ENCODE measurements at places on chromosomes 7 and 10.

- DNase-seq: no peak
These were observed 13.2 kb upstream of the ABCB5 start for GRCh38 chr7:20602306-20602705.

- DNase-seq: no peak
These were observed 26.0 kb upstream of the BTBD16 start for GRCh38 chr10:122245136-122245535.

DNA sequence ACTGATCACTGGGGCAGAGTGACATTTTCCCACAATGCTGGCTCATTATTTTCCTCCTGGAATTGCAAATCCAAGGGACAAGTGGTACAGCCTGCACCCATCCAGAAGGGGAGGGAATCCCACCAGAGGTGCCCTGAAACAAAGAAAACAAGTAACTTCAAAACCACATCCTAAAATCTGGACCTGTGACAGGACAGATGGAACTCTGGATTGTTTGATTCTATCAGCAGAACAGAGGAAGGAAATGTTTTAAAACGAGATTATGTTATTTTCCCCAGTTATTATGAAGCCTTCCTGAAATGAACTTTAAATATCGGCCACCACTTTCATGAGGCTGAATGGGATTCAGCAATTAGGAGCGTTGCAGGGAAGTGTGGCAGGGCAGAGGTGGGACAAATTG is 62.2 kb upstream of the ECHDC3 start:
- DNase-seq: no peak

DNA sequence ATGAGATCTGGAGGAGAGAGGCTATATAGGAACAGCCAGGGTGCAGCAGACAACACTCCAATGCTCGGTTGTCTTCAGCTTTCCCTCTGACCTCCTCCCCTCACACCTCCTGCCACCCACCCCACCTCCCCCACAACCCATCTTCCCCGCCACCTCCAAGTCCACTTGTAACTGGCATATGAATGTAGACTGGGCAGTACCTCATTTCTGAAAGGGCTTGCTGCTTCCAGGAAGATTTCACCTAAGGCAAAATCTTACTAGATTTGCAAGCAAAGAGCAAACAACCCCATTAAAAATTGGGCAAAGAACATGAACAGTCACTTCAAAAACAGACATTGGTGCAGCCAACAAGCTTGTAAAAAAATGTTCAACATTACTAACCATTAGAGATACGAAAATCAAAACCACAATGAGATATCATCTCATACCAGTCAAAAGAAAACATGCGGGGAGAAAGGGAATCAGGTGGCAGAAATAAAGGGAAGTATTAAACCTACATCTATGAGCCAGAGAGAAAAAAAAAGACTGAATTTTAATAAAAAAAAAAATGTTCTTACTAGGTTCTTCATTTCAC is 164.6 kb upstream of the C1GALT1 start:
- DNase-seq: no peak

GRCh38 chr10:84211566-84211965 is 13.8 kb downstream of the LRIT2 start:
- no peak for DNase-seq

DNA sequence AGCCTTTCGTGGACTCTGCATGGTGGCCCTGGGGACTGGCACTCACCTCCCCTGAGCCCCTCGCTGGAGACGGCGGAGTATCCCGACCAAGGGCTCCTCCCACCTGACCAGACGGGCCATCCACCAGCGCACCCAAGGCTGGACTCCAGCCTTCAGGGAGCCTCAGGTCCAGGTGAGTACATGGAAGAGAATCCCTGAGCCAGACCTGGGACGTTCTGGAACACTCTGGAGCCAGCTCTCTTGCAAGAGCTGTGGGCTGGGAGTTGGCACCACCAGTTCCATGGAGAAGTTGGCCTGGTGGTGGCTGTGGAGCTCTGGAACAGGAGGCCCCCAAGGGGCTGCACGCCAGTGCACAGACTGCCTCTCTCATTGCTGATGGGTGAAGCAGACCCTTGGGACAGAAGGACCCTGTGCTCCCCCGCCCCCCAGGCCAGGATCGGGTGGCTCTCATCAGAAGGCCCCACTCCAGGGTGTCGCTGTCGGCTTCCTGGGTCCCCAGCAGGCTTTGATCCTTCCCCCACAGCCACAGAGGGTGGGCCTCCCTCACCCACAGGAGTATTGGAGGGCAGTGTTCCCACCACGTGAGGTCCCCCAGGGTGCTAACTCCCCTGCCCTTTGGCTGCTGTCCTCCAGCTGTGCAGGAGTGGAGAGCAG is 189.9 kb downstream of the EBF3 start:
- DNase-seq: no peak

DNA sequence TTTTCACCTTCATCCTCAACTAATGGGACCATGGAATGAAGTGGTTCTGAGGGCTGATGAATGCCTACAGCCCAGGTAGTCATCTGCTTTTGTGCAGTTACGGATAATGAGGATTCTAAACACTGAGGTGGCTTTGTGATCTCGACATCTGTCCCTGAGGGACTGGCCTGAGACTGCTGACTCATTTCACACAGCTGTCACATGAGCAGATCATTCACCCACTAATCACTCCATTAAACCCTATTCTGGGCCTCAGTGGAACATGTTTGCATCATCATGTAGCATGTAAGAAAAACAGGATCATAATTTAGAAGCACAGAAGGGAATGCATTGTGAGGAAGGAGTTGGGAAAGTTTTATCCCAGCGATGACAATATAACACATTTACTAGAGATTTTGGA is 79.4 kb upstream of the FEZF1 start:
- DNase-seq: no peak
